ENCODE measurements at places on chromosomes 1 and 21.
A peak's percentile ranks its signal among the peaks of the same experiment; 100 is the strongest.

DNA sequence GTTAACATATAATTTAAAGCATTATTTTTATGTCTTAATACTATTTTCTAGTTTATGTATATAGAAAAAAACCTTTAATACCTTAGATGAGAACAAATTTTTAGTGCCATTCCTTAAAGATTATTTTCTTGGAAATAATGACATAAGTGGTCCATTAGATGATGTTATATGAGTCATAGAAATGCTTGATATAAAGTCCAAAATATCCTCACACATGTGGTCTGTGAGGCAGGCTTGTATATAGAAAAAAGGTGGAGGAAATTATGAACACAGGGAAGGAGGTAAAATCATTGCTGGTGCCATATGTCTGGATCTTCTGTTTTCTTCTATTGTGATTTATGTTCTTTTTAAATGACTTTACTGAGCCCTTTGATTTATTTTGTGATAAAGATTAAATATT is 79.3 kb downstream of the MAP3K7CL start:
- DNase-seq: no peak

GRCh38 chr1:219880765-219881457 is 47.4 kb downstream of the SLC30A10 start:
- DNase-seq: no peak

- DNase-seq: no peak
Measured at GRCh38 chr1:64891448-64891825, 74.9 kb downstream of the JAK1 start.

GRCh38 chr21:17340081-17340480 is 172.8 kb upstream of the CXADR start:
- no peak for DNase-seq

GRCh38 chr1:23657659-23658275 is 33.8 kb upstream of the RPL11 start:
- no peak for DNase-seq

- DNase-seq: no peak
Measured at GRCh38 chr1:201455098-201455497, 13.9 kb downstream of the PHLDA3 start.

- DNase-seq: no peak
Measured at GRCh38 chr1:200706111-200706814, 32.4 kb upstream of the CAMSAP2 start.

- peak; percentile 52 for DNase-seq
Measured at GRCh38 chr1:184504040-184504954, 117.5 kb downstream of the C1orf21 start.

GRCh38 chr1:155113450-155113980 is 14.2 kb upstream of the EFNA1 start:
- no peak for DNase-seq

All from NCI-H1105 treated with DMSO at 0.1 percent for 48 hours (cell line).